Upper lobe of right lung (tissue), 1 donor: ENCODE measurements at places on chromosomes 16 and 17. TPM values are rescaled to one million over a fixed set of nuclear protein-coding genes. Genes with fewer than 3 reads are reported as not detected.

GRCh38 chr16:84919708-84920107 is 91.6 kb downstream of the ZDHHC7 start:
- no peak for DNase-seq
- no peak overlapping the region for H3K4me3 ChIP-seq
- H3K27me3 ChIP-seq: no peaks in the 10 kb centered on the region
- peaks cover 20% of the 10 kb centered on the region for H3K4me1 ChIP-seq
- no peaks in the 10 kb centered on the region for H3K36me3 ChIP-seq
- no peak overlapping the region for H3K27ac ChIP-seq

Gene AGRP
- total RNA-seq: 4.9 TPM

DNA sequence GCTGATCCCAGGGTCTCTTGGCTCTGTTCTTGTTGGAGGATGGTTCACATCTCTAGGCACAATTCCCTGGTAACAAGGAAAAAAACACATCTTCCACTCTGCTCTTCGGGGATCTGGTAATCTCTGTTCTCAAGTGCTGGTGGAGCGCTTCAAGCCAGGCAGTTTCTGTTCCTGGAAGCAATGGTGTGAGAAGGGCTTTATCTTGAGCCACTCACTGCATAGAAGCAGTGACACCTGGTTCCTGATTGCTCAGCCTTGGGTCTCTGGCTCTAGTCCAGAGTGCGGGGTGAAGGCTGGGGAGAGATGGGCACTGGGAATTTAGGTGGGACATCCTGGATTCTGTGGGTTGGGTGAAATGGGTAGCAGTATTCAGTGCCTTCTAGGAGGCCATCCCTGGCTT is 14.1 kb downstream of the AKAP1 start:
- H3K27me3 ChIP-seq: no peaks in the 10 kb centered on the region
- no peaks in the 10 kb centered on the region for H3K36me3 ChIP-seq
- H3K27ac ChIP-seq: no peak overlapping the region
- H3K4me3 ChIP-seq: no peak overlapping the region
- DNase-seq: no peak
- H3K4me1 ChIP-seq: peaks cover 23% of the 10 kb centered on the region

DNA sequence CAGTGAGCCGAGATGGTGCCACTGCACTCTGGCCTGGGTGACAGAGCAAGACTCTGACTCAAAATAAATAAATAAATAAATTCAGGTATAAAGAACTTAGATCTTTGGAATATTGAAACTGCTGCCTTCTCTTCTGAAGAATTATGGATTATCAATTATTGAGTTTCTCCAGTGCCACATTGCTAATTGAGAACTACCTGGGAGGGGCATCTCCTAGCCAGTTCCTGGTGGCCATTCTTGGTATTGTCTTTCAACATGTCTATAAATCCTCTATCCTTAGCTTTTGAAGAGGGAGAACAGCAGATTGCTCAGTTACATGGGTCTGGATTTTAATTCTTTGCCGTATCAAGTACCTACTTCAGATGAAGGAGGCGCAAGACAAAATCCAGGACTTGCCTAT is 29.2 kb downstream of the CALCOCO2 start:
- H3K4me3 ChIP-seq: no peak overlapping the region
- peaks cover 98% of the 10 kb centered on the region for H3K36me3 ChIP-seq
- no peak overlapping the region for H3K27ac ChIP-seq
- no peaks in the 10 kb centered on the region for H3K27me3 ChIP-seq
- H3K4me1 ChIP-seq: no peaks in the 10 kb centered on the region

DNA sequence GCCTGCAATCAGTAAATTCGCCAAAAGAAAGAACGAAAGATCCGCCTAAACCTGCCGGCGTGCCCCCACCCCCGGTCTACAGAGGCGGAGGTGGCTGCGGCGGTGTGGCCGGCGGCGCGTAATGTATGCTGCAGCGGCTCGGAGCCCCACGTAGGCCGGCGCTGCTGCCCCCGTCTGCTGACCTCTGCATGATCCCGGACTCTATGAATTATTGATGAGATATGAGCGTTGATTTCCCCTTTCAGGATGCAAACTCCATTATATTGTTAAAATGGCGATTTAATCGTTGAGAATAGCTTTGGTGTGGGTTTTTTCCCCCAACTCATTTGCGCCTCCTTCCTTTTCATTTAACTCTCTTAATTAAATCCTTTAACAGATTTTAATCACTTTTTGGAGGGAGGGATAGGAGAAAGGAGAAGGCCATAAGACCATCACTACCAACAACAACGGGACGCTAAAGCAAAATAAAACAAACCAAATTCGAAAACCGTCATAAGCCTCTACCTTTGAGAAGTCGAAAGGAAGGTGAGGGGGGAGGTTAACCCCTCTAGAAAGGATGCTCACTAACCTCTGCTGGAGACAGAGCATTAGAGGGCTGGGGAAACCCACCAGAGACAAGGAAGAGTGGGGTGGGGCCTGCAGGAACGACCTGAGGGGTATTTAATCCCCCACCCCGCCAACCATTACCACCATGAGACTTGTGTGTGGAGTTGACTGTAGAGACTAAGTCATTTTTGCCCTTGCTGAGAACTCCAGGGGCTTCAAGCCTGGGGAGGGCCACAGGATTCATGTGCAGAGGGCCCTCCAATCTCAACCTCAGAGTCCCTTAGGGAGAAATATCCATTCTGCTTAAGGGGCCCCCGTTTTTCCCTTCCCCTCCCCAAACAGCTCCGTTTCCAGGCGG is 3.4 kb downstream of the HOXB3 start:
- H3K4me1 ChIP-seq: peaks cover 29% of the 10 kb centered on the region
- H3K27me3 ChIP-seq: peaks cover 67% of the 10 kb centered on the region
- peak overlapping the region; percentile 55 for H3K4me3 ChIP-seq
- no peak for DNase-seq
- no peaks in the 10 kb centered on the region for H3K36me3 ChIP-seq

GRCh38 chr17:58932956-58933355 is 173.7 kb downstream of the TRIM37 start:
- H3K27me3 ChIP-seq: no peaks in the 10 kb centered on the region
- no peaks in the 10 kb centered on the region for H3K4me1 ChIP-seq
- no peak overlapping the region for H3K4me3 ChIP-seq
- no peak for DNase-seq

Gene CRHR1
- total RNA-seq: not detected

GRCh38 chr17:68125111-68125870 is 89.8 kb downstream of the KPNA2 start:
- H3K4me3 ChIP-seq: no peak overlapping the region
- H3K27me3 ChIP-seq: no peaks in the 10 kb centered on the region
- H3K27ac ChIP-seq: no peak overlapping the region
- no peaks in the 10 kb centered on the region for H3K4me1 ChIP-seq

GRCh38 chr16:76243620-76244019 is 33.6 kb upstream of the CNTNAP4 start:
- no peaks in the 10 kb centered on the region for H3K4me1 ChIP-seq
- no peak overlapping the region for H3K4me3 ChIP-seq
- no peaks in the 10 kb centered on the region for H3K27me3 ChIP-seq
- no peaks in the 10 kb centered on the region for H3K36me3 ChIP-seq

Gene TSC2
- 119 TPM for total RNA-seq

GRCh38 chr17:45121055-45121454 is 11.3 kb downstream of the PLCD3 start:
- no peaks in the 10 kb centered on the region for H3K36me3 ChIP-seq
- H3K27ac ChIP-seq: no peak overlapping the region
- no peaks in the 10 kb centered on the region for H3K27me3 ChIP-seq

DNA sequence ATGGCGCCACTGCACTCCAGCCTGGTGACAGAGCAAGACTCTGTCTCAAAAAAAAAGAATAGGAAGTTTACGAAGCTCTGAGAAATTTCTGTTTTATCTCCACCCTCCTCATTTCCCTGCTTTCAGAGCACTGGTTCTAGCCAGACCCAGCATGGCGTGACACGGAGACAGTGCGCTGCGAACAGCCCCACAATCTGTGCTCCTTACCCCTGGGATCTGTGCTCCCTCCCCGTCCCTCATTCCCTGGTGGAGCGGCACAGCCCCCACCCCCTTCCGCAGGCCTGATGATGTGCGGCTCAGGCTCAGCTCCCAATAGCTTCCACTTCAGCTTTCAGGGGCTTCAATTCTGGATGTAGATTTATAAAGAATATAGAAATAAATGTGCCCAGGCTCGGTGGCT is 56.1 kb upstream of the ENDOV start:
- DNase-seq: no peak
- no peak overlapping the region for H3K27ac ChIP-seq
- H3K36me3 ChIP-seq: peaks cover 94% of the 10 kb centered on the region
- H3K4me1 ChIP-seq: peaks cover 12% of the 10 kb centered on the region

- H3K27ac ChIP-seq: no peak overlapping the region
- H3K36me3 ChIP-seq: peaks cover 27% of the 10 kb centered on the region
- H3K27me3 ChIP-seq: no peaks in the 10 kb centered on the region
- no peaks in the 10 kb centered on the region for H3K4me1 ChIP-seq
- no peak for DNase-seq
- H3K4me3 ChIP-seq: no peak overlapping the region
Observed at GRCh38 chr16:10911267-10911666, 31.0 kb downstream of the DEXI start.
